ENCODE measurements at places on chromosomes 7 and 10.

GRCh38 chr7:117630501-117630900 lies 150.7 kb downstream of the CFTR start:
- DNase-seq, result peak; percentile 84

GRCh38 chr7:107076781-107077698 lies 32.5 kb downstream of the PRKAR2B start:
- no peak for DNase-seq

GRCh38 chr10:130141878-130142277 lies 5.7 kb downstream of the GLRX3 start:
- no peak for DNase-seq

DNA sequence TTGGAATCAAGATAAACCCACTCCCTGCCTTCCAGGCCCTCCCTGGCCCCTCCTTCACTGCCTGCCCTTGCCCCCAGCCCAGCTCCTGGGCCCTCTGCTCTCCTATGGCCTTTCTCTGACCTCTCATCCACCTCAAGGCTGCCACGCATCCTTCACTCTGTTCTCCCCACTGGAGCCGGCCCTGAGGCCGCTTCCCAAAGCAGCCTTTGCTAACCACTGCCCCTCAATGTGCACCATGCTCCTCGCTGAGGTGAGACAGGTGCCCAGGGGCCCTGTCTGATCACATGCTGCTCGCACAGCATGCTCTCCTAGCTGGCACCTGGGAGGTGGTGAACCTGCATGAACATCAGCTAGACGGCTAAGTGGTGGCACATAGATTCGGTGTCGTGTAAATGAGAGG lies 138.5 kb upstream of the RET start:
- no peak for DNase-seq

DNA sequence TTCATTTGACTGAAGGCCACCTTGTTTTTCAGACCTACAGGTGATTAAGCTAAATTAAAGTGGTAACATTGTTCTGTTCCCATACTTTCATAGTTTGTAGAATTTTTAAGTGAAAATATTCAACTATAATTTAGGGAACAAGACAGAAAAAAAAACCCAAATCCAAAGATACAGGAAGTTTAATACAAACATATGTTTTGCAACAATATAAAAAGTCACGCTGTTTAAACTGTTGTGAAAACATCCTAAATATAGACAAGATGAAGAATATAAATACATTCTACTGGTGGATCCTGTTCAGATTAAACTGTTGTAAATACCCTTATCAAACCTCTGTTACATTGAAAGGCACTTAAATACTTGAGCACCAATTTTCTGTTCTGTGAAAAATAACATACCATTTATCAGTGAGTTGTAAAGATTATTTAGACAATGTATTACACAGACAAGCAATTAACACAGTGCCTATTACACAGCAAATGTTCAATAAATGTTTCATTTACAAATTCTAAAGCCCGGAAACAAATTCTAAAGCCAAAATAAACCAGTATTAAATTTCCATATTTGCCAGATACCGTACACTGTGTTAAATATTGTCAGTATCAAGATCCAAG lies 14.2 kb downstream of the ASZ1 start:
- no peak for DNase-seq

- DNase-seq, result no peak
These were observed 1.2 kb downstream of the PLEKHA1 start for GRCh38 chr10:122375679-122376160.

DNA sequence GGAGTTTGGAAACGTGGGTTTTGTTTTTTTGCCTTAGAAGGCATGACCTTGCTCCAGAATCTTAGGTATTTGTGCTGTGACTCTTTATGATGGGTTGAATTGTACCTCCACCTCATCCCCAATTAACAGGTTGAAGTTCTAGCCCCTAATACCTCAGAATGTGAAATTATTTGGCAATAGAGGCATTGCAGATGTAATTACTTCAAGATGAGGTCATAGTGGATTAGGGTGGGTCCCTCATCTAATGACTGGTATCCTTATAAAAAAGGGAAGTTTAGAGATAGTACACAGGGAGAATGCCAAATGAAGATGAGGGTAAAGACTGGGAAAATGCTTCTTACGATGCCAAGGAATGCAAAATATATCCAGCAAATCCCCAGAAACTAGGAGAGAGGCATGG lies 3.0 kb upstream of the FAM200A start:
- no peak for DNase-seq

- peak; percentile 21 for DNase-seq
These were observed 23.4 kb downstream of the ZPBP start for GRCh38 chr7:50069613-50070012.

- DNase-seq, result no peak
These were observed 32.7 kb downstream of the STK17A start for GRCh38 chr7:43615558-43616145.

DNA sequence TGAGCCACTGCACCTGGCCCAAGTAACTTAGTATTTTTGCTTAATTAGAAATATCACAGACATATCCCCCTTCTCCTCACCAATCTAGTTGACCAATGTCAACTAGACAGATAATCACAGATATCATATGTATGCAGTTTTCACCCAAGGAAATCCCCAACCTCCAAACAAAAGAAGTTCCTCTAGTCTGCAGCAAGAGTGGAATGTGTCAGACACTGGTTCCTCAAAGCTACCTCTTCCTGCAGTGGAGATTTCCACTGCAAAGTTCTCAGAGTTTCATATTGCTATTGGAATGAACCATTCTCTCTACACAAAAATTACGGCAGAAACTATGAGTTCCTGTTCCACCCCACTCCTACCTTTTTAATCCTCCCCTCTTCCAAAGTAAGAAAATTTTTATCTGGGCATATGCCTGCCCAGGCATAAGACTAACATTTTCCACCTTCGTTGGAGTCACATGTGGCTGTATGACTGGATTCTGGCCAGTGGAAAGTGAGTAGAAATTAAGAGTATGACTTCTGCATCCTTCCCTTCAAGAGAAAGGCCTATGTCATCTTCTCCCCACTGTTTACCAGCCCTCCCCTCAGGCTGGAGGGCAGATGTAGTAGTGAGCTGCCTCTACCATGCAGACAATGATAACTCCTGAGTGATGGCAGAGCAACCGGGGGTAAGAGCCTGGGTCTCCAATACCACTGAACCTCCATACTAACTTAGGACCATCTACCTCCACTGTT lies 103.0 kb downstream of the MYOF start:
- no peak for DNase-seq

GRCh38 chr7:99191869-99192596 lies 15.9 kb downstream of the KPNA7 start:
- DNase-seq, result no peak
